ENCODE measurements at places on chromosomes 16 and 17. TPM values are rescaled to one million over a fixed set of nuclear protein-coding genes. Genes with fewer than 3 reads are reported as not detected.

Gene PKMYT1
- polyA plus RNA-seq: 18.7 TPM

DNA sequence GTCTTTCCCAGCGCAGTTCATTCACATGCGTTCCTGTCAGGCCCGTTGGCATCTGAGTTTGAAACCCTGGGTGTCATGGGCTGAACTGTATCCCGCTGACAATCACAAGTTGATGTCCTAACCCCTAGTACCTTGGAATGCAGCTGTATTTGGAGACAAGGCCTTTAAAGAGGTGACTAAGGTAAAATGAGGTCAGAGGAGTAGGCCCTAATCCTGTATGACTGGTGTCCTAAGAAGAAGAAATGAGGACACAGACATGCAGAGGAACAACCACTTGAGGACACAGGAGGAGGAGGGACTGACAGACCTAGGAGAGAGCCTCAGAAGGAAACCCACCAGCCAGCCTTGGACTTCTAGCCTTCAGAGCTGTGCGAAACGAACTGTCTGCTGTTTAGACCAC lies 33.1 kb downstream of the TRPV2 start:
- no peak for DNase-seq

Gene HMOX2
- polyA plus RNA-seq: 93.9 TPM

GRCh38 chr16:6160303-6160702 lies 1062.7 kb upstream of the EEF2KMT start:
- no peak for DNase-seq

- no peak for DNase-seq
These were observed 28.7 kb upstream of the MYO15B start for GRCh38 chr17:75558666-75559530.

DNA sequence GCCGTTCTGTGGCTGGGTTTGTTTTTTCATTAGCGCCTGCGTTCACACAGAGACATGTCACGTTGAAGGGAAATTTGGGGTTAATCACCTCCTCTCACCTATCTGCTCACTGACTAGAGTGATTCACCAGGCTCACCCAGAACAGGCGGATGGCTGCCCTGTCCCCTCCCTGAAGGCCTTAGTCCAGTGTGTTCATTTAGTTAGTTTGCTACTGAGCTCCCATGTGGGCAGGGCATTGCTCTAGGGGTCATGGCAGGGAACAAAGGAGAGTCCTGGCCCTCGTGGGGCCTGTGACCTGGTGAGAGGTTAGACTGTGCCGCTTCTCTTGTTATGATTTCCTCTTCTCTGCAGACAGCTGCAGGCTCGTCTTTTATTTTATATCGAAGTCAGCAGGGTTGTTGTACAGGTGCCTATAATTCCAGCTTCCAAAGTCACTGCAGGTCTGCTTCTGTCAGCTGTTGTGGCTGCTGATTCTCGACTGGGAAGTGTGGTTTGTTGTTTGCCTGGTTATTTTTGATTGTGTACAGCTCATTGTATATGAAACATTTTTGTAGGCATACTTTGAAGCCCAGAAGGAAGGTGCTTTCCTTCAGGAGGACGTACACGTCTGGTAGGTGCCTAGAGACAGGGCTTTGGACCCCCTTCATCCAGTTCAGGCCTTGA lies 73.4 kb upstream of the GSE1 start:
- no peak for DNase-seq

Gene LRRC75A
- 1.0 TPM for polyA plus RNA-seq
